ENCODE measurements at places on chromosomes 5 and 9.

- no peak for DNase-seq
Measured at GRCh38 chr5:50292735-50293394, 148.2 kb downstream of the EMB start.

DNA sequence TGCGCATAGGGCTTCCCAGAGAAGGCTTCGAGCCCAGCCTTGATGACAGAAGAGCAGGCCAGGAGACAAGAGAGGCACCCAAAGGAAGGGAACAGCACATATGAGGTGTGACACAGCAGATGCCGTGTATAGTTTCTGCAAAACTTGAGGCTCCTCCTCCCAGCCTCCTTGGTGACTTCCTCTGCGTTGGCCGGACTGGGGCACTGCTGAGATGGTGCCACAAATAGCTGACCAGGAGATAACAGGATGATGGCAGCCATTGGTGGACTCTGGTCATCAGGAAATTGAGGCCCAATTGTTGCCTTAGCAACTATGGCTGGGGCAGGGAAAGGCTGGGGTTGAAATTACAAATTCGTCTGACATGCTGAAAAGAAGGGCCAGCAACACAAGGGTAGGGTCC is 4.8 kb upstream of the ZNF79 start:
- no peak for DNase-seq

DNA sequence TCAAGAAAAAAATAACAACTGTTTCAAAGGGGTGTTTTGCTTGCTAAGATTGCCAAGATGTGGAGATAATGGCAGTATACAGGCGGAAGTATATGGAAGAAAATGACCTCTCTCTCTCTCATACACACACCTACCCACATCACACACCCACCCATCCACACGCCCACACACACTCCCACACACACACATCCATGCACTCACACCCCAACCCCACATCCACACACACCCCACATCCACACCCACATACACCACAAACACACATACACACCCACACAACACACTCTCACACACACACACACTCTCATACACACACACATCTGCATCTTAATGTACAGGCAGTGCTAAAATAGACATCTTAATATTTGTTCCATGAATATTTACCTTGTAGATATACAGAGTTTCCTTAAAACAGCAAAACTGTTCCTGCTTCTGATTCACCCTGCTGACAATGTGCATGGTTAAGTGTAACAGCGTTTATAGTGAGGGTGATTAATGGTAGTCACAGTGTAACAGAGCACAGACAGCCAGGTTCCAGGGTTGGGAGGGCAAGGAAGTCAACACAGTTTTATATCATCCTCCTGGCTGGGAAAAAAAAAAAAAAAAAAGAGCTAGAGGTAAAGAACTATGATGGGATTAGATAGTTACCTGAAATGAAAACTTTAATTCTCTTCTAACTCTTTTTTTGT is 8.3 kb downstream of the BHMT2 start:
- no peak for DNase-seq

- no peak for DNase-seq
Measured at GRCh38 chr5:147303976-147304375, 69.2 kb downstream of the STK32A start.

DNA sequence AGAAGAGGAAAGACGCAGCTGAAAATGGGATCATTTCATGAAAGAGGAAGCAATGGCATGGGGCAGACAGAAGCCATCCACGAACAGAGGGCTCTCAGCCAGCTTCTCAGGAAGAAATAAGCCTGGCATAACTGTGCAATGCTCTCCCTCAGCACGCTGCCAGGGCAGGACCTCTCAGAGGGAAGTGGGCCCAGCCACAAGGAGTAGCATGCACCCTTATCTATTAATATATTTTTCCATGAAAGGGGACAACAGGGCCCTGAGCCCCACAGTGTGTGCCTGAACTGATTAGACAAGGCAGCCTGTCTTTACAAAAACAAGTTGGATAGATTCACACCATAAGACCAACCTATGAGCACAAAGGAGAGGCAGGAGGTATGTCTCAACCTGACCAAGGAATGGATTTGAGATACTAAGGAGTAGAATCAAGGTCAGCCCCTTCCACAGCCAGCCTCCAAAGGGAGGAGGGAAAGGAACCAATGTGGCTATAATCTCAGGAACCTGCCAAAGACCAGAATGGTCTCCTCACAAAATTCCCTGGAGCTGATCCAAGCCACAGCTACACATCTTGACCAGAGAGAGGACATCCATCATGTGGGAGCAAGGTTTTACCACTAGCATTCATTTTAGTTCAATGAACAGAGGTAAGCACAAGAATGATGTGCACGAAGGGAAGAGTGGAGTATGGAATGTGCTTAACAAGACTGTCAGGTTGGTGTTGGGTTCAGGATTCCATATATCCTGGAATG is 154.8 kb downstream of the SIL1 start:
- DNase-seq, result no peak

DNA sequence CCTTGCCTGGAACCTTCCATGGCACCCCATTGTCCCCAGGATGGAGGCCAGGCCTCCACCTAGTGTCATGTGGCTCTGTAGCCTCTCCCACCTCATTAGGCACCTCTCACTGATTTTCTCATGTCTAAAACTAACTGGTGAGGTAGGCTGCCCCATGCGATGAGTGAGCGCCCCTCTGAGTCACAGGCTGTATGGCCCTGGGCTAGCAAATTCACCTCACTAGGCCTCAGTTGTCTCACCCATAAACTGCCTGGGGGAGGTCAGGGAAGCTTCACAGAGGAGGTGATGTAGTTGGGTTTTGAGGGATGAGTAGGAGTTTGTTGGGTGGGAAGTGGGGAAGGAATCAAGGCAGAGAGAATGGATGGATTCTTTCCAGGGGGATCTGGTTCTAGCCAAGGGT is 8.8 kb downstream of the RXRA start:
- DNase-seq, result no peak

- DNase-seq, result no peak
Measured at GRCh38 chr5:76999451-76999850, 30.8 kb upstream of the AGGF1 start.

DNA sequence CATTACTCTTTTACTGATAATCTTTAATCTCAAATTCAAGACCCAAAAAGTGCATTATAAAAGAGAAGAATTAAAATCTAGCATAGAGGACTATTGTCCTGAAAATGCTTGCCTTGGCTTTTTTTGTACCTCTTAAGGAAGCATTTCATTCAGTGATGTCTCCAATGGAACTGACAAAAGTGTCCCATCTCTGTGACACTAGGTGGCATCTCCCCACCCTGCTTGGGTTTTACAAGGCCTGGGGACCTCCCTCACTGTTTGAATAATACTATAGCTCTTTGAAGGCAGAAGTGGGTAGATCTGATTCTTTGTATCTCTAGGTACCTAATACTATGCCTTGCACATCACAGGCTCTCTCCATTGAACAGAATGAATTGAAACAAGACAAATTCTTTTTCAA is 180.6 kb downstream of the EPB41L4A start:
- DNase-seq, result no peak

DNA sequence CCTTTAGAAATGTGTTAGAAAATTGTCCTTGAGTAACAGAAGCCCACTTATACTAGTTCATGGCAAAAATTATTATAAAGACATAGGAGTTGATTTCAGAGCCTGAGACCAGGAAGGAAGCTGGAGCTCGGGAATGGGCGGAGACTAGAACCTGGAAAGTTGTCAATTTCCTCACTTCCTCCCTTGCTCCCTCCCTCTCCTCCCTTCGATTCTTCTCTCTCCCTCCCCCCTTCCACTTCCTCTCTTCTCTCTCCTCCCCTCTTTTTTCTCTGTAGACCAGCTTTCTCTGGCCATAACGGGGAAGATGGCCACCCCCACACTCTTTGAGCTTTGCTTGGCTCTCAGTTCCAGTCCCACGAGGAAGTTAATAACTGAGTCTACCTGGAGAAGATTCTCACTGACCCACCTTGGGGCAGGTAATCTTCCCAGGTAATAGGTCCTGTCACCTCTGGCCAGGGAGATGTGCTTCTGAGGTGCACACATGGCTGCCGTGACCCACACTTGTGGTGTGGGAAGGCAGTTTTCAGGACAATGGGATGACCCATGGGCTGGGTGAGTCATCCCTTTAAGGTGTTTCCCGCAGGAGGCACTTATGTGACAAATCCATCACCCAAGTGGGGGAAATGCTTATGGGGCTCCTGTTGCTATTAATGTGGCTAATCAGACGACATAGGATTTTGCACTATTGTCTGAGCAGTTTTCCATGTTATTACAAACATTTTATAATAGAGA is 78.7 kb downstream of the HSPA4 start:
- no peak for DNase-seq

DNA sequence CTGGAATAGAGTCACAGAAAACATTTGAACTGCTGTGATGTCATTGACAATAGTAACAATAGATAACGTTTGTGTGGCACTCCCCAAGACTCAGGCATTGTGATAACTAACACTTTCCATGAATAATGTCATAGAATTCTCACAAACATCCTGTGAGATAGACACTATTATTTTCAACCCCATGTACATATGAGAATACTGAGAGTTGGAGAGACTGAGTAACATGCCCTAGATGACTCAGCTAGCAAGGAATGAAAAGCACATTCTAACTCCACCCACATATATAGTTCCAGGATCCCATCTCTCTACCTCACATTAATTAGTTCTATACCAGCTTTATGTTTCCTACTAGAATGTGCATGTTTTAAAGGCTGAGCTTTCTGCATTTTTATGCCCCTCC is 71.4 kb downstream of the ASTN2 start:
- no peak for DNase-seq

- no peak for DNase-seq
Measured at GRCh38 chr9:103410059-103410458, 414.9 kb downstream of the CYLC2 start.

- DNase-seq, result no peak
Measured at GRCh38 chr5:170249355-170249754, 16.6 kb downstream of the C5orf58 start.

DNA sequence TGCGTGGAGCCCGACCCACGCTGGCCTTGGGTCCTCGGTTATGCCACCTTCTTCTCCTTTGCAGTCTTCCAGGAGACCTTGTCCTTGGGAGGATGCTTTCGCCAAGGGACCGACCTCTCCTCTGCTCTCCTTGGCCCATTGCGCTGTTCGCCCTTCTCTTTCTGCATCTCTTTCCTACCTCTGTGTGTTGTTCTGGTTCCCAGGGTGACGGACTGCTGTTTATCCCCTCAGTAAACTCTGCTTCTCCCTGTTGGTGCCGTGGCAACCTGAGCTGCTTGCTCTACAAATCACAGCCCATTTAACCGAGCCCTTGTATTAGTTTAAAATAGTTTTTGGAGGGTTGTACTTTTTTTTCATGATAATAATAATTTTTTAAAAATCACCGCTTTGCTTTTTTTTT is 97.9 kb downstream of the DAPK1 start:
- DNase-seq, result no peak

DNA sequence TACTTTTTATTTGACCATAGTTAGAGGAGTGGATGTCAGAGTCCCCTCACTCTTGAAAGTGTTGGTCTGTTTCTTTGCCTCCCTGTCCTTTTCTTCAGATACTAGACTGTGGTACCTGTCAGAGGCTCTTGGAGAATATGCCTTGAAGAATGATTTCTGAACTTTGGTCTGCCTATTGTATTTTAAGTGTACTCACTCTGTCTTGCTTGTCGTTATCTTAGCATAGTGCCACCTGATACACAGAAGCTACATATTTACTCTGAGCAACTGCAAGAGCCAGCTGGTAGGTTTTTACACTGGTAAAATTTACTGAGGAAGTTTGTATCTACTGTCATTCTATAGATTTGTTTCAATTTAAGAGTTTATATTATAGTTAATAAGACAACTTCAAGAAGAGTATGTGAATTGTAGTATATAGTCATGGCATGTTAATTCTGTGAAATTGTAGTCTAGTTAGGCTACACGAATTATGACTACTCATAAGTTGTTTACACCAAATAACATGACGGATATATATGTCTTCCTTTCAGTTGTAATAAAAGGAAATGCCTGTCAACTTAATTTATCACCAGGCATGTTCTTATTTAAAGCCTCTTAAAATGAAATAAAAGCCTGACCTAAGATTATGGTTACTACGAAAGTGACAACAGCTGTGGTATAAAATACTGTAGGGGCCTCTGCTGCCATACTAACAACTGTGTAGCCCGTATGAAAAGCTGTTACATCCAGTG is 201.7 kb downstream of the KDM4C start:
- DNase-seq, result no peak

GRCh38 chr5:138953387-138954256 is 78.5 kb upstream of the LRRTM2 start:
- peak; percentile 53 for DNase-seq

GRCh38 chr9:98632839-98633238 is 75.9 kb downstream of the GABBR2 start:
- DNase-seq, result no peak

DNA sequence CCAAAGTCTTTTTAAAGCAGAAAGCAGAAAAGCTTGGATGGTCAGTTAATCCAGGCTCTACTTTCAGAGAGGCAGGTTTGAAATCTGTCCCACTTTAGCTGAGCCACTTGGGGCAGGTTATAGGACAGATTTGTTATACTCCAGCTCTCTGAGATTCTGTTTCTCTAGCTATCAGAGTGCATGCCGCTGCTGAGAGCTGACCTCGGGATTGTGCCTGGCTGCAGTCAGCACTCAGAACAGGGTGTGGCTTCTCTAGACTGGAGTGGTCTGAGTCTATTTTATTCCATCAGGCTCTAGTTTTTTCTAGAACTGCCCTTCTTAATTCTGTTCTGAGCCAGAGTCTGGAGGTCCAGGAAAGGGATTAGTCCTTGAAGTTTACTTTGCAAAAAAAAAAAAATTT is 67.7 kb downstream of the NDFIP1 start:
- no peak for DNase-seq

GRCh38 chr9:126198854-126199253 is 127.8 kb upstream of the MVB12B start:
- DNase-seq, result no peak

DNA sequence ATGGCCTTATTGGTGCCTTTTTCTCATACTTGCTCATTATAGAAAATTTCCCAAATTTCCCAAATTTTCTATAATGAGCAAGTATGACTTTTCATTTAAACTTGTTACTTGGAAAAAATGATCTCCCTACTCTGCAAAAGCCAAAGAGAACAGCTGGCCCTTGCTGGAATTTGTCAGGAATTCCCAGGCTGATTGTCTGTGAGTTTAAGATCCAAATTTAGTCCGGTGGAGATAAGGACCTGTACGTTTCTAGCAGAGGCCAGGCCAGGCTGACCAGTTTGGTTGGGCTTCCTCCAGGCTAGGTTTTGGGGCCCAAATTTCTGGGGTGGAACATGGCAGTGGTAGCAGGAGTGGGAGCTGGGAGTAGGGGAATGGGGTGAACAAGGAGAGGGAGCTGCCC is 51.9 kb downstream of the NEURL1B start:
- DNase-seq, result no peak

DNA sequence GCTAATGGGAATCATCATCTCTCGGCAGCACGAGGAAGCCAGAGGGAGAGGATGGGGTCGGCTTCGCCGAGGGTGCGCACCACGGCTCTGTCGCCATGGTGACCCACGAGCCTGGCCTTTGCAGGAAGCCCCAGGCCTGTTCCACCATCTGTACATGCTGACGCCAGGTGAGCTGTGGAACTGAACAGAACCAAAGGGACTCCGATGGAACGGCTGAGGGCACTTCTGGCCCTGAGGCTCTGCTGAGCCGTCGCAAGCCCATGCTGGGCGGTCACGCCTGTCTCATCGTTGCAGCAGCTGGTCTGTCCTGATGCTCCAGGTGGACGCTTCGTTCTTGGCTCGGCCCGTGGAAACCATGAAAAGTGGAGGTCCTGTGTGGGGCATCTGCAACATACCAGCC is 34.6 kb upstream of the UBAC1 start:
- no peak for DNase-seq

- no peak for DNase-seq
Measured at GRCh38 chr5:51138164-51138563, 245.1 kb upstream of the ISL1 start.

GRCh38 chr9:69195668-69196067 is 21.6 kb downstream of the TJP2 start:
- no peak for DNase-seq

- DNase-seq, result no peak
Measured at GRCh38 chr5:45376417-45376816, 319.8 kb downstream of the HCN1 start.
